Right cardiac atrium (tissue), 5 donors: ENCODE measurements at places on chromosomes 16 and 17. TPM values are rescaled to one million over a fixed set of nuclear protein-coding genes. Genes with fewer than 3 reads are reported as not detected.

Gene KRTAP4-6
- not detected for polyA plus RNA-seq

Gene CACNA1G
- 4.3 TPM for polyA plus RNA-seq

Gene CHST4
- polyA plus RNA-seq, result not detected

Gene KRTAP3-2
- not detected for polyA plus RNA-seq

Gene ARMC7
- polyA plus RNA-seq, result 7.7 TPM

DNA sequence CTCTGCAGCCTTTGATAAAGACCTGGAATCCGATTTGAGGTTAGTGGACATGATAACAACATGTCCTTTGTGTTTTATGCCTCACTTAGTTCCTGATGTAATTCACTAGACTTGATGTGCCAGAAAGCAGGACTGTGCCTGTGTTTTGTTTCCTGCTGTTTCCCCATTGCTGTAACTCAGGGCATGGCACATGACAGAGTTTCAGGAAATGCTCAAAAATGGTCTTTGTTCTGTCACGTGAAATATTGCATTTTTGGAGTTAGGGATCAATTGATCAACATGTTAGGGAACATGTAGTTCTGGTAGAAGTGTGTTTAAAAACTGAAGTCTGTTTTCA is 32.8 kb downstream of the DHX38 start:
- DNase-seq, result no peak

- DNase-seq, result no peak
Observed at GRCh38 chr17:80605326-80606066, 60.9 kb downstream of the RPTOR start.

- DNase-seq, result no peak
Observed at GRCh38 chr17:77422748-77423113, 282.0 kb downstream of the SEC14L1 start.

- DNase-seq, result no peak
Observed at GRCh38 chr17:9958586-9959281, 53.7 kb upstream of the RCVRN start.
